ENCODE measurements at places on chromosomes 16 and 17.

GRCh38 chr17:39889200-39889599 is 21.2 kb downstream of the ZPBP2 start:
- DNase-seq: no peak

GRCh38 chr16:52470585-52470984 is 76.4 kb downstream of the TOX3 start:
- DNase-seq: no peak

- DNase-seq: no peak
These were observed 49.2 kb downstream of the SREBF1 start for GRCh38 chr17:17787568-17787967.

GRCh38 chr17:39208136-39208535 is 8.1 kb downstream of the RPL19 start:
- DNase-seq: no peak

GRCh38 chr17:50627782-50628601 is 6.7 kb upstream of the ABCC3 start:
- DNase-seq: no peak
